Cardiac muscle cell (in vitro differentiated cells and primary cell): ENCODE measurements at places on chromosomes 5 and 9. TPM values are rescaled to one million over a fixed set of nuclear protein-coding genes. Genes with fewer than 3 reads are reported as not detected.

The CNTNAP3B gene
- 1.4 and 2.0 TPM in 2 replicates for polyA plus RNA-seq

The LECT2 gene
- not detected in 2 replicates for polyA plus RNA-seq

The RNF183 gene
- polyA plus RNA-seq: 0.40 and 0.49 TPM in 2 replicates

- H3K27ac ChIP-seq: no peak overlapping the region
- no peaks in the 10 kb centered on the region for H3K27me3 ChIP-seq
- no peaks in the 10 kb centered on the region for H3K4me1 ChIP-seq
- no peak overlapping the region for H3K4me3 ChIP-seq
- DNase-seq: no peak
Measured at GRCh38 chr9:106857811-106858470, 5.0 kb upstream of the ZNF462 start.

GRCh38 chr5:177383181-177383580 is 1.1 kb upstream of the SLC34A1 start:
- no peak for DNase-seq
- H3K4me1 ChIP-seq: no peaks in the 10 kb centered on the region
- no peak overlapping the region for H3K4me3 ChIP-seq
- H3K27me3 ChIP-seq: peaks cover 20% of the 10 kb centered on the region

- H3K4me1 ChIP-seq: no peaks in the 10 kb centered on the region
- DNase-seq: no peak
Measured at GRCh38 chr5:178152491-178153444, 917 bp downstream of the NHP2 start.

GRCh38 chr9:89277454-89277853 is 33.5 kb upstream of the CKS2 start:
- no peak overlapping the region for H3K27ac ChIP-seq
- H3K4me3 ChIP-seq: no peak overlapping the region
- H3K4me1 ChIP-seq: no peaks in the 10 kb centered on the region
- no peaks in the 10 kb centered on the region for H3K27me3 ChIP-seq
- DNase-seq: peak; percentile 33

DNA sequence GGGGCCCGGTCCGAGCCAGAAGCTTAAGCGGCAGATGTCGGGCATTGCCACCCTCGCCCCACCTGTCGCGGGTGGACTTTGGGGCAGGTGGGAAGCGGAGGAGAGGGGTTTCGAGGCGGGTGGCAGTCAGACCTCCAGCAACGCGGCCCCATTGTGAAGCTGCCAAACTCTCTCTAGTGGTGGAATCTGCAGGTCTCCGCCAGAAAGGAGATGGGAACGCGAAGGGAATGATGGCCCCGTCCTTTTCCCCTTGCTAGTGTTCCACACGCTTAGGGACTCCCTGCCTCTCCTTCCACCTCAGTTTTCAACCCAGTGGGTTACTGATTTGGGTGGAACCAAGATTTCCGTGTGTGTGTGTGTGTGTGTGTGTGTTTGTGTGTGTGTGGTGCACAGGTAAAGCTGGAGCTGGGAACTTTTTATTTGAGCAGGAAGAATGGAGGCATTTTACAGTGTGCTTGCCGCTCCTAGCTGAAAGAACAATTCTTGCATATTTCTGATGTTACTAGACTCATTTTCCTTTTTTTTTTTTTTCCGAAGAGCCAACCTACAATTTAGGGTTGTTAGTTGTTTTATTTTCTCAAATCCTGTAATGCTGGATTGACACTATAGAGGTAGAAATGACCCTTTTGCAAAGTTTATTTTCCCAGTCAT is 1.3 kb downstream of the MACIR start:
- H3K27me3 ChIP-seq: no peaks in the 10 kb centered on the region
- H3K4me1 ChIP-seq: peaks cover 27% of the 10 kb centered on the region
- peak overlapping the region; percentile 76 for H3K4me3 ChIP-seq
- no peaks in the 10 kb centered on the region for H3K36me3 ChIP-seq
- peak overlapping the region; percentile 49 for H3K27ac ChIP-seq
